ENCODE measurements at places on chromosomes 12 and 14.

DNA sequence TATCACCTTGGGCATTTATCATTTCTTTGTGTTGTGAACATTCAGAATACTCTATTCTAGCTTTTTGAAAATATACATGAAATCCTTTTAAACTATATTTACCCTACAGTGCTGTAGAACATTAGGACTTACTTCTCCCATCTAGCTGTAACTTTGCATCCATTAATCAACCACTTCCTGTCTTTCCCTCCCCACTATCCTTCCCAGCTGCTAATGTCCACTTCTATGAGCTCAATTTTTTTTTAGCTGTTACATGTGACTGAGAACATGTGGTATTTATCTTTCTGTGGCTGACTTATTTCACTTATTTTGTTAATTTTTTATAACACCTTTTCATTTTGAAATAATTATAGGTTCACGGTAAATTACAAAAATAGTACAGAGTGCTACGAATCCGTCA lies 136.0 kb downstream of the LMNTD1 start:
- no peak for DNase-seq

- DNase-seq: no peak
These were observed 218.6 kb downstream of the SYT1 start for GRCh38 chr12:79083181-79083580.

DNA sequence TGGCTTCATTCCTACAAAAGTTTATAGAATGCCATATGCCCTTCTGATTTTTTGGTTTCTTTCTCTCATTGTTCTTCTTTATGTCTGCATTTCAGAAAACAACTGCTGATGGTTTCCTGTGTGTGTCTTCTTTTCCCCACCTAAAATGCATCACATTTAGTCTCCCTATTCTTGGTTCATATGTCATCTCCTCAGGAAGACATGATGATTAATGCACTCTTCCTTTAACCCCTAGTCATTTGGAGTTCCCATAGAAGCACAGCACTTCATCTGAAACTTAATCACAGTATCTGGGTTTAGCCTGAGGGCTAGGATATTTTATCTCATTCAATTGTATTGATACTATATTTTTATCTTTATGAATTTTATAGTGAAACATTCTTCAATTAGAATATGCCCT lies 21.5 kb downstream of the GNPNAT1 start:
- DNase-seq: no peak

DNA sequence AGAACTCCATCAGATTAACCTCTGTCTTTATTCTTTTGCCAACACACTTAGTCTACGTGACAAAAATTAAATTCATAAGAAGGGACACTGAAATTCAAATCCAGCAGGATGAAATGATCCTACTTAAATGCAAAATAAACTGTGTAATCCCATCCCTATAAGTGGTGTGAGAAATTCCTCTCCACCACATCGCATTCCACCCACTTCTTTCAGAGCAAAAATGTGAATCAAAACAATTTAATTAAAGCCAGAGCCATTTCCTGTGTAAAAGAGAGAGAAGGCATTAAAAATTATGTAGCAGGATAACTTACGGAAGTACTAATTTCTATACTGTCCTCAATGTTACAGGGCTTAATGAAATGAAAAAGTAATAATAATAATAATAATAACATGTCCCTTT lies 844.3 kb downstream of the GALC start:
- DNase-seq: no peak

All from NCI-H446 (cell line).